ENCODE measurements at places on chromosomes 2 and 18.
A peak's percentile ranks its signal among the peaks of the same experiment; 100 is the strongest.

- no peak for DNase-seq
These were observed 73.4 kb downstream of the UBR3 start for GRCh38 chr2:169900686-169901085.

- DNase-seq, result no peak
These were observed 14.3 kb downstream of the LPIN2 start for GRCh38 chr18:2998644-2999043.

DNA sequence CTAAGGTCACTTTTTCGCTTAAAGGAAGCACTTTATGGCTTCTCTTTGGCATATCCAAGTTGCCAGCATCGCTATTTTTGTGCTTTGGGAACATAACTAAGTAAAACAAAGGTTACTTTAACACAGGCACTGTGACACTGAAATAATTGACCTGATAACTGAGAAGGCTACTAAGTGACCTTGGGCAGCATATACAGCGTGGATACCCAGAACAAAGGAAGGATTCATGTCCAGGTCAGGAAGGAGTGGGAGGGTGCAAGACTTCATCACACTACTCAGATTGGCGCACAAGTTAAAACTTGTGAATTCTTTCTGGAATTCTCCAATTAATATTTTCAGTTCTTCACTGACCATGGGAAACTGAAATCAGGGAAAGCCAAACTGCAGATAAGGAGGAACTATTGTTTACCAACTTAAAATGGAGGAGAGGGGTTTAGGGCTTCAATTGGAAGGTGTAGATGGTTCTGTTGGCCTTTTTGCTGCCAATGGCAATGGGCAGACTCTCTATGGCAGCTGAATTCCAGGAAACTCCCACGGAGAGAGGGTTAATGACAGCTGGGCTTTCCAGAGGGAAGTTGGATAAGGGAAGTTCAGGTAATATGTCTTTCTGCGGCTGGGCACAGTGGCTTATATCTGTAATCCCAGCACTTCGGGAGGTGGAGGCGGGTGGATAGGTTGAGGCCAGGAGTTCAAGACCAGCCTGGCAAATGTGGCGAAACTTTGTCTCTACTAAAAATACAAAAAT, 45.3 kb downstream of the COMMD1 start:
- DNase-seq, result no peak

GRCh38 chr18:75408554-75409506, 18.7 kb downstream of the SMIM21 start:
- DNase-seq, result peak; percentile 21

DNA sequence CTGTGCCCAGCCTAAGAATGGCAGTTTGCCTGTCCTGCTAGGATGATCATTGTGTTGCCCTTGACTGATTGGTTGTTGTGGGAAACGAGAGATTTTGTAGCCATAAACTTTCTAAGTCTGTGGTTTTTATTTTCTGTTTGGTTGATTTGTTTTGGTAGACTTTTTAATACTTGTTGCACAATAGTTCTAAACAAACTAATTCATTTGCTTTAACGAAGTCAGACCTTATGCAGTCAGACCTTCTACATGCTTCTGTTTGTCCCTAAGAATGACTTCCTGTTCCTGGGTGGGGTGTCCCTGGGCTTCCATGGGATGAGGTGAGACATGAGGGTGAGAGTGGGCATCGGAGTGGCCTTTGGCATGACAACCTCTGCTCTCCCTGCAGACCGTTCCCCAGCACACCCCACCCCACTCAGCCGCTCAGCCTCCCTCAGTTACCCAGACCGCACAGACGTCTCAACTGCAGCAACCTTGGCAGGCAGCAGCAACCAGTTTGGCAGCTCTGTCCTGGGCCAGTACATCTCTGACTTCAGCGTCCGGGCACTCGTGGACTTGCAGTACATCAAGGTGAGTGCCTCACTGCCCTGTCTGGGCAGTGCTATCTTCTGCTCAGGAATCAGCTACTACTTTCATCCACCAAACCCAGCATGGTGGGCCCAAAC, 7.8 kb upstream of the CNNM3 start:
- no peak for DNase-seq

- DNase-seq, result no peak
These were observed 83.1 kb downstream of the LRATD1 start for GRCh38 chr2:14715600-14715999.

GRCh38 chr2:23301136-23301535, 83.8 kb upstream of the KLHL29 start:
- DNase-seq, result no peak

GRCh38 chr18:12056884-12057402, 36.7 kb upstream of the ANKRD62 start:
- no peak for DNase-seq

- DNase-seq, result no peak
These were observed 3.7 kb downstream of the ALS2 start for GRCh38 chr2:201777043-201777442.

- DNase-seq, result no peak
These were observed 91.2 kb upstream of the KLHL29 start for GRCh38 chr2:23293731-23294130.

DNA sequence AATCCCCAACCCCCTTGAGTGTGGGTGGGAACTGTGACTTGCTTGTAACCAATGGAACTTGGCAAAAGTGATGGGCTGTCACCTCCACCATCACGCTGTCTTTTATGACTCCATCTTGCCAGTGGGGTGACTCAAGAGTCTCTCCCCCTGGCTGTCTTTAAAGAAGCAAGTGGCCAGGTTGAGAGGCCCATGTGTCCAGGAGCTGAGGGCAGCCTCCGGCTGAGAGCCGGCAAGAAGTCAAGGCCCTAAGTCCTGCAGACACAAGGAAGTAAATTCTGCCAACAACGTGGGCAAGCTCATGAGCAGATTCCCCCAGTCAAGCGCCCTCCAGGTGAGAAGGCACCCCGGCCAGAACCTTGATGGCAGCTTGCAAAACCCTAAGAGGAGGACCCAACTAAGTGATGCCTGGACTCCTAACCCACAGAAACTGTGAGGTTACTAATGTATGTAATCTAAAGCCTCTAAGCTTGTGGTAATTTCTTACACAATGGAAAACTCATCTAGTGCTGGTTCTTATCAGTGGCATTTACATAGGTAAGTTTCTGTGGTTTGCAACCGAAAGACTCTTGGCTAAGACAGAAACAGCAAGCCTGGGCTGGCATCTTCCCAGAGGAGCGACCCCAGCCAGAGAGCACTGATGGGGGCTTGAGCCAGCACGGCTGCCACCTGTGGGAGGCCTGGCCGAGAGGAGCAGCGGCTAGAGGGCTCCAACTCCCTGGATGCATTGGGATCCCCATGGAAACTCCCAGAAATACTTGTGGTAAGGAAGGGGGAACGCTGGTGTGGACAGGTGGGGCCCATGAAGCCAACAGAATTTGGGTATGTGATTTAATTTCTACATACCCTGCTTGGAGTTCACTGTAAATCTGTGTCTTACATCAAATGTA, 49.3 kb downstream of the CIB4 start:
- DNase-seq, result no peak

- DNase-seq, result no peak
These were observed 24.4 kb downstream of the CAPG start for GRCh38 chr2:85385746-85386145.

DNA sequence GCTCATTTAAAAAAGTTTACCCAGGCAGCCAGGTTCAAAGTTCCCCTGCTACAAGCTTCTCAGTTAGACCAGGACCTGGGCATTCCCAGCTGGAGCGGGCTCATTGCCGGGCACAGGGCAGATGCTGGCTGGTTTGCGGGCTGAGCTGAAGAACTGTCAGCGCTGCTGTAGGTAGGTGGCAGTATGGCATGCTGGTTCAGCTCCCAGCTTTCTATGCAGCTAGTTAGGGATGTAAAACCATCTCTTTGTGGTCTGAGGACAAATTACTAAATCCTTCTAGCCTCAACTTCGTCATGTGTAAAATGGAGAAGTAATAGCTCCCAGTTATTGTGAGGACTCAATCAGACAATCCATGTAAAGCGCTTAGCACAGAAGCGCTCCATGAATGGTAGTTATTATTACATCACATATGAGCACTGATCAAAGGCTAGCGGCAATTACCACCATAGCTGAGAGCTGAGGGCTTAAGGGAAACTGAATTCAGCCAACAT, 2.4 kb upstream of the LDLRAD4 start:
- peak; percentile 56 for DNase-seq

DNA sequence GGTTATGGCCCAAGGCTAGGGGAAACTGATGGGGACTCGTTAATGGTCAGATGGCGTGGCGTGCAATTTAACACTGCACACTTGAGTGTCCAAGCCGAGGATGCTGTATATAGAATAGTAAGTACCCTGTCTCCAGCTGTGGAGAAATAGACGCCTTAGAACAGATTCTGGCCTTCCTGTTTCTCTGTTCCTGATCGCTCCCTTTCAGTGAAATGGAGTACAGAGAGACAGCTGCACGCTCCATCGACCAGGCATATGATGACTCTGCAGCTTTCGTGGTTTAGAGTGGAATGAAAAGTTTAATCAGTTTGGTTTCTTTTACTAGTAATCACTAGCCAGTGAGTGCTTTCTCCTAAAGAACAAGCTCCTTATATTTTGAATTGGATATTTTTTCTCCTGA, 213.4 kb downstream of the NEDD4L start:
- DNase-seq, result no peak

DNA sequence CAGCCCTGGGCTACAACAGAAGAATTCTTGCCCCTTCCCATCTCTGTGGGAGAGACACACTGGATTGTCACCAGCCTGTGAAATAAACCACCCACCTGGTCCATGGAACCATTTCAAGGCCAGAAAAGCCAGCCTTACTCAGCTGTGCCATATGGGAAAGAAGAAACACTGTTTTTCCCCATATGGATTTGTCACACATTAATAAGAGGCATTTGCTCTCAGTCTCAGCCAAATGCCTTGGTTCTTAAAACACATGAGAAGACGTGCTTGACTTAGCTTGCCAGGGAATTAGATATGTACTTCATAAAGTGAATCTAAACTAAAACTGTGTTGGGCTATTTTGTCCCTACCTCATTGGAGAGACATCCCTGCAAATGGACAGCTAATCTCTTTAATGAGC, 308.6 kb upstream of the TNP1 start:
- DNase-seq, result no peak

GRCh38 chr2:129800686-129801085, 178.8 kb upstream of the RAB6C start:
- no peak for DNase-seq

DNA sequence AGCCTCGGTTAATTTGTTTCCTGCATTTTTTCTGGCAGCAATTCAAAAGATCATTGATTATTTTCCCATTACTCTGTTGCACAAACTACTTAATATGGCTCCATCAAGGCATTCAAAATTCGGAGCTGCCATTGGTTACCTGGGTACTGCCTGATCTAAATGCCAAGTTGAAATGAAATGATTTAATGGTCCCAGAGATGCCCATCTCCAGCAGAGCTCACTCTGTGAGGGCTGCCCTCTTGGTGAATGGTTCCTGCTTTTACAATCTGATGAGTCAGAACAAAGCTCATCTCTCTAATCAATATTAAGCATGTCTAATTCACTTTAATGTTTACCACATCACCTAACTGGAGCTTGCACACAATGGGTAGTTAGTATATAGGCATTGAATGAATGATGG, 126.1 kb downstream of the CTNNA2 start:
- DNase-seq, result no peak

DNA sequence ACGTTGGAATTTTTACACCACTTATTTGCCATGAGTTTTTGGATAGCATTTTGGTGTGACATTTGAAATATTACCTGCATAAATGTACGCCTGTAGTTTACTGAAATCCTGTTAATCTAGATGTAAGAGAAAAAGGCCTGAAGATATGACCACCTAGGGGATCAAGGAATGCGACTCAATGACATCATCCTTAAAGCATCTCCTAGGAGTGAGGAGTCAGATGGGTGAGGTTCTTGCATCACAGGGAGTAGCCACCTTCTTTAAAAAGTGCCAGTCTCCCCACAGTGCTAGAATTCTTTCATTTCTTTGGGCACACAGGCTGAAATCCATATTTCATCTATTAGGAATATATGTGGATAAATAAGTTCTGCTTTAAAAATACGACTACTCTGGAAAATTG, 34.5 kb downstream of the ADCYAP1 start:
- no peak for DNase-seq

- DNase-seq, result no peak
These were observed 10.4 kb downstream of the IL36A start for GRCh38 chr2:113015655-113016054.

DNA sequence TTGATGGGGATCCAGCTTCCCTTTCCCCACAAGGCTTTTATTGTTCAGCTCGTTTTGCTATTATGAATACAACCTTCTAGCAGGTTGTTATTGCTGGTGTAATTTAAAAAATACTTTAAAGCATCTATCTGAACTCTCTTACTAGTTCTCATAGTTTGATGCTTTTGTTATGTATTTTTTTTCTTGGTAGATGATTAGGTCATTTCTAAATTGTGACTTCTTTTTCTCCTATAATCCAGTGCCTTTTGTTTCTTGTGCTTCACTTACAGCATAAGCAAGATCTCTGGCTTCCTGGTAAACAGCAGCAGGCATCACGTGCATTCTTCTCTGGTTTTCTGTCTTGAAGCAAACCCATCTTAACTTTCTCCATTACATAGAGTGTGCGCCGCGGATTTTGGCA, 96.1 kb downstream of the FAM168B start:
- no peak for DNase-seq
